ENCODE measurements at places on chromosomes 12 and 14. TPM values are rescaled to one million over a fixed set of nuclear protein-coding genes. Genes with fewer than 3 reads are reported as not detected.

Gene C12orf54
- polyA plus RNA-seq = not detected

Gene PTCSC3
- polyA plus RNA-seq = not detected

Gene IAPP
- not detected for polyA plus RNA-seq

- H3K27me3 ChIP-seq = no peaks in the 10 kb centered on the region
- H3K36me3 ChIP-seq = no peaks in the 10 kb centered on the region
- no peak overlapping the region for H3K4me3 ChIP-seq
These were observed 97.1 kb upstream of the NCOR2 start for GRCh38 chr12:124664395-124665111.

DNA sequence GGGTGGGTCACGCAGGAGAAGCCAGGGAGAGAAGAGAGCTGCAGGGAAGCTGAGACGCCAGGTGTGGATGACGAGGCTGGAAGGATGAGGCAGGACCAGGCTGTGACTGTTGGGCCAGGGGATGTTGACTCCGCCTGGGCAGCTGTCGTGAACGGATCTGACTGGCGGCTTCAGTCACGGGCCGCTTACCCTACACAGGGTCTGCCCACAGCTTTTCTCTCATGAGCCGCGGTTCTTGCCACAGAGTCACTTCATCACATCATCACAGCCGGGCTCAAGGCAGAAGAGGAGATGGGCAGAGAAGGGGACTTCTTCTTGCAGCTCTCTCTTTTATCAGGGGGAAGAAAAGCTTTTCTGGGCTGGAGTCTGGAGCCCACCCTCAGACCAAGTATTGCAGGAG, 7.7 kb downstream of the CLBA1 start:
- H3K4me1 ChIP-seq = no peaks in the 10 kb centered on the region
- no peaks in the 10 kb centered on the region for H3K27me3 ChIP-seq
- H3K4me3 ChIP-seq = no peak overlapping the region
- H3K27ac ChIP-seq = no peak overlapping the region
- no peak for DNase-seq

GRCh38 chr14:22010545-22011252, 337.1 kb upstream of the OR4E1 start:
- H3K36me3 ChIP-seq = no peaks in the 10 kb centered on the region
- no peaks in the 10 kb centered on the region for H3K27me3 ChIP-seq
- no peak overlapping the region for H3K4me3 ChIP-seq
- no peak for DNase-seq

DNA sequence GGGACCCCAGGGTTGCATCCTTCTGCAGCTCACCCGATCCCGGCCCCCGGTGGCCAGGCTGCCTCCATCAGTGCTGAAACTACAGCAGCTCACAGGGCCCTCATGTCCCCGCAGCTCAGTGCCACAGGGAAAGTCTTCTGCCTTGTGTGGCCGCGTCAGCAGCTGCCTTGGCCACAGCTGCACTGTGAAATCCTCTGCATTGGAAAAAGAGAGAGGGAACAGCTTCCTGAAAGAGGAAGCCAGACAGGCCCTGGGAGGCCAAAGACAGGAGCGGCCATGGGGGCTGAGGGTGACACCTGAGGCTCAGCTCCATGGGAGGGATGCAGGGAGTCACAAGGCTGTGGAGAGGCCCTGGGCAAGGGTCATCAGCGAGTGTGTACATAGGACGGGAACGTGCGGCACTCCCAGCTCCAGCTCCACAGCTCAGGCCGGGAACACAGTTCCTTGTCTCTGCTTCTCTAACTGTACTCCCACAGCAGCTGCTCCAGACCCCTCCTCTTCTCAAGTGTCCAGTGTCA, 32.7 kb downstream of the PARP2 start:
- no peak overlapping the region for H3K4me3 ChIP-seq
- H3K36me3 ChIP-seq = peaks cover 98% of the 10 kb centered on the region
- no peaks in the 10 kb centered on the region for H3K27me3 ChIP-seq
- no peak overlapping the region for H3K27ac ChIP-seq
- no peaks in the 10 kb centered on the region for H3K4me1 ChIP-seq

DNA sequence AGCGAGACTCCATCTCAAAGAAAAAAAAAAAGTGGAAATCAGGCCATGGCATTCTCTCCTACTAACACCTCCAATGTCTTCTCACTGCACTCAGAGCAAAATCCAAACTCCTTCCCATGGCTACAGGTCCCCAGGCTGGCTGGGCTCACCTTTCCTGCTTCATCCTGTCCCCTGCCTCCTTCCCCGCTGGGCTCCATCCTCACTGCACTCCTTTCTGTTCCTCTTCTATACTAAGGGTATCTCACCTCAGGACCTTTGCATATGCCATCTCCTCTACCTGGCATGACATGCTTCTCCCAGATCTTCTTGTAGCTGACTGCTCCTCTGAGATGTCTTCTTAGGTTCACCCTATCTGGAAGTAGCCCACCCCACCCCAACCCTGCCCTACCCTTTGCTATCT, 111.1 kb downstream of the DPF3 start:
- no peaks in the 10 kb centered on the region for H3K27me3 ChIP-seq
- DNase-seq = no peak
- H3K4me1 ChIP-seq = peaks cover 43% of the 10 kb centered on the region
- H3K4me3 ChIP-seq = no peak overlapping the region
- no peaks in the 10 kb centered on the region for H3K36me3 ChIP-seq
- no peak overlapping the region for H3K27ac ChIP-seq
